Activated naive CD4-positive, alpha-beta T cell (primary cell): ENCODE measurements at places on chromosomes 5 and 9.

DNA sequence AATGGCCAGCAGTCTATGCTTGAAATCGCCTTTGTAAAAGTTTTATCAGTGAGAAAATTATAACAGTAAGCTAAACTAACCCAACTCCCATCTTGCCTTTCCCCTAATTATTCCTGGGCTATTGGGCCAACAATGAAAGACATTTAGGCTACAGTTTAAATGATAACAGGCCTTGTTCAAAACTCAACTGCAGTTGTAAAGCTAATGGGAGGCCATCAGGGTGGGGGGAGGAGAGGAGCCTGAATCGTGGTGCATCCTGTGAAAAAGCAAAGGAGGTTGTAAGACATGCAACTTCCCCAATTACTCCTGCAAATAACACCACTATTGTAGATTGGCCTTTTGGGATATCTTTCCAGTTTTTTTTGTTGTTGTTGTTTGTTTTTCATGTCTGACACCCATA, 53.8 kb downstream of the ACTL7B start:
- DNase-seq = no peak

- no peak for DNase-seq
Observed at GRCh38 chr9:109258481-109259302, 62.2 kb downstream of the EPB41L4B start.

DNA sequence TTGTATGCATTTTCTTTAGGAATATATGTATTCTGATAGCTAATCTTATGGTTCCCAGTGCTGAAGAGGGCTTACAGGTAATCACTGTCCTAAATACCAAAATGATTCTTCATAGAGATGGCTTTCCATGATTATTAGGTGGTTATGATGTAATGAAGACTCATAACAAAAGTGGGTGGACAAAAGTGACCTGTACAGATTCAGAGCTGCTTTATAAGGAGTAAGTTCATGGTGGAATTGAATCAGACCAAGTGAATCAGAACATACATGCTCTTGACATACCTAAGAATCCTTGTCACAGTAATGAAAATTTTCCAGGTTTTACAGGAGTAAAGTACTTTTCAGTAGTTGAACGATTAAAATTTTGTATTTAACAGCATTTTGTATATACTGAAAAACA, 105.6 kb downstream of the NIPBL start:
- no peak for DNase-seq

DNA sequence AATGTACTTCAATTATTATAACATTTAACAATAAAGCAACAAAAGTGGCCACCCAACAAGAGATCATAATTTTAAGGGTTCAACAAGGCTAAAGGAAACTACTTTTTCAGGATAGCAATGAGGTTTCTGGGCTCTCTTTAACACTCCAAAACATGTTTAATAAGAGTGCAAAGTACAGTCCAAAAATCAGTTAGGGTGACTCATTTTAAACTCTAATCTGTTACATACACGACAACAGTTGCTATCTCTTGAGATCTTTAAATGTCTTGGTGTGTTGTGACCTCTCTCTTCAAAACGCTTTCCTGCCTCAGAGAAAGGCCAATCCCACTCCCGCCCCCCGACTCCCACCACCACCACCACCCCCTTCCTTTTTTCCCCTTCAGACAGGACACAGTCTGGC, 11.5 kb downstream of the NFIB start:
- no peak for DNase-seq

- no peak for DNase-seq
Observed at GRCh38 chr9:130459151-130459550, 14.4 kb downstream of the ASS1 start.

DNA sequence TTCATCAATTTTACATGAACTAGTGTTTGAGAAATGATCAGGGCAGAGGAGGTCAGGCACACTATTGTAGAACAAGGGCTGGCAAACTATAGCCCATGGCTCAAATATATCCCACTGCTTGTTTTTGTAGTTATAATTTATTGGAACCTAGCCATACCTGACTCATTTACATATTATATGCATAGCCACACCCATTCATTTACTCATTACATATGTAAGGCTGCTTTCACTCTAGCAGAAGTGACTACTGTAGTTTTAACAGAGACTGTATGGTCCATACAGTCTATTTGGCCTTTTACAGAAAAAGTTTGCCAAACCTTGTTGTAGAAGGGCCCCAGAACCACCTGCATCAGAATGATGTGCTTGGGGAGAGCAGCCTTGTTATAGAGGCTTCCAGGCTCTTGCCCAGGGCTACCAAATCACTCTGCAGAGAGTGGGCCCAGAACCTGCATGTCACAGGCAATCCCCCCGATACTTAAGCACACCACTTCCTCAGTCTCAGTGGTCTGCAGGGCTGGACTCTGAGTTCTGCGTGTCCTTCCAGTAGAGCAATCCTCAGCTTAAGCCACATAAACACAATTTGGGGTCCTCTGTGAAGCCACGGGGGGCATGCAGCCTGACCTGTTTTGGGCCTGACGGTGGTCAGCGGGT, 6.7 kb downstream of the ANKS6 start:
- no peak for DNase-seq

GRCh38 chr9:80059979-80060378, 488.2 kb downstream of the TLE4 start:
- no peak for DNase-seq

- DNase-seq = no peak
Observed at GRCh38 chr5:16803831-16804230, 132.3 kb downstream of the MYO10 start.

GRCh38 chr5:177500685-177501522, 3.5 kb upstream of the PDLIM7 start:
- DNase-seq = peak; percentile 88

DNA sequence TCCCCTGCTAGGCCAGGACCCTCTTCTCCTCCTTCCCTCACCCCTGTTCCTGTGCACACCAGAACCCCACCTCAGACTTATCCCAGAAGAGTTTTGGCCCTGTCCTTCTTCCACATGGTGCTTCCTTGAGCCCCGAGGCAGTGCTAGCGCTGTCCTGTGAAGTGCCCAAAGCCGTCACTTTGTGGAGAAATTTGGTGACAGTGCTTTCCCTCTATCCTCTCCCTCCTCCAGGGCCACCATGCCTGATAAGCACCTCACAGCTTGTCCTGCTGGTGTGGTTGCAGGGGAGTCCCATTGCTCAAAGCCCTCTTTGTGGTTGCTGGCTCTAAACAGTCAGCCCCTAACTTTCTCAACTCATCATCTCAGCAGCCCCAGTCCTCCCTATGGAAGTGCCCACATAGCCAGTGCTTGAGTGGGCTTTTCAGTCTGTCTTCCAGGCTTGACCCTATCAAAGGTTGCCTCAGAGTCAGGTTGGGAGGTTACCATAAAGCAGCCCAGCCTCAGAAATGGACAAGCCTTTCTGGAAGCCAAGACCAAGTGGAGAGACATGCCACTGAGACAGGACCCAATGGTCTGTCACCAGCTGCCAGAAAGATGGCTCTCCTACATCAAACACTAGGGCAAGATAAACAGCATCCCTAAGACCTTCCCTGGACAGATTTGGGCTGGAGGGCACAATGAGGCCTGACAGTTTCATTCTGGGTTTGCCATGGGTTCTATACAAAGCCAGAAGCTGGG, 18.0 kb downstream of the IGIP start:
- no peak for DNase-seq

DNA sequence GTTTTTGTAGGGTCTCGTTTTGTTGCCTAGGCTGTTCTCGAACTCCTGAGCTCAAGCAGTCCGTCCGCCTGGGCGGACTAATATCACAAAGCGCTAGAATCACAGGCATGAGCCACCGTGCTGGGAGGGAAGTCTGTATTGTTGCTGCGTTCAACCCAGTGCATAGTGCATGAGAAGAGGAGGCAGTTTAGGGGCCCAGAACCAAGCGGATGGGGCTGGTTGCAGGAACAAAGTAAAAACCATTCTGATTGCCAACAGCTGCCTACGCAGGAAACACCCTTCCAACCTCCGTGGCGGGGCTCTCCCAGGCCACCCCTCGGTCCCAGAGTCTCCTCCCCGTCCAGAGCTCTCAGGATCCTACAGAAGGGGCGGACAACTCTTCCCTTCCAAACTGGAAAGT, 87.1 kb downstream of the ANXA2R start:
- no peak for DNase-seq

DNA sequence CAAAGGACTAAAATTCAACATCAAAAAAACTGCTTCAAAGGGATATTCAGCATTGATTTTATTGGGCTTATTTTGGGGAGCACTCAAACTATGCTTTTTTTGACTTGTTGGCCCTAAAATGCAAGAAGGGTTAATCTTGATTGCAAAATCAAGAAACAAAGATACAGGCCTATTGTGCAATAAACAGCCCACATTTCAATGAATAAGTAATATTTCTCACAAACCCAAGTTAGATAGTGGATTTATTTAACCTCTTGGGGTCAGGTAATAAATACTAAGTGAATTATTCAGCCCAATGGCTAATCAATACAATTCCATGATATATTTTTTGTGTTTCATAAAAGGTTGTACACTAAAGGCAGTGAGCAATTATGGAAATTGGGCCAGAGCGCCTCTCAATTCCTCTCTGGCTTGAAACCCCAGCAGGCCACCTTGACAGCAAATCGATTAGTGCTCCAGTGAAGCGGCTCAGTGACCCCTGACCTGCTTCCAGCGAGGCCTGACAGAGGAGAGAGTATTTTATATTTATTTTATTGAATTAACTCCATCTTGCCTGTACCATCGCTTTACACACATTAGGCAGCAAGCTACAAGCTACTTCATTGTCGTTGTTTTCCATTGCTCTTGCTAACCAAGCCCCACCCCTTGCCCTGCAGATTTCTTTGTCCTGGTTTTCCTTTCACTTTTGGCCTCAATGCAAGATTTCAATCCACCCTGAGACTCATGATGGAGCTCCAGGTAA, 65.5 kb downstream of the EBF1 start:
- no peak for DNase-seq

DNA sequence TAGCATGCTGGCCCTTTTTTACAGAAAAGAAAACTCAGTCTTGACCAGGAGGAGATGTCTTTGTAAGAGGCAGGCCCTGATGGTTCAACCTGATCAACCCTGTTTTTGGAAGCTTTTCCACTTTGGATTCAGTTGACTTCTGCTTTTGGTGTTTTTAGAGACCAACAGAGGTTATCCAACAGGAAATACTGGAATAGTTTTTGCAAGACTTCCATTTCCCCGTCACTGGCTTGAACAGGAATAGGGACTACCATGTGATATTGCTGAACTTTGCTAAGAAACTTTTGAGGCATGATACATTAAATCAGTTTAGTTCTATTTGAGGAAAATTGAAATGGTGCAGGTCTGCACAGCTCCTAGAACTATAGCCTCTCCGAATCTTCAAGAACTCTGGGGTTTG, 17.1 kb upstream of the DAB2 start:
- DNase-seq = no peak

DNA sequence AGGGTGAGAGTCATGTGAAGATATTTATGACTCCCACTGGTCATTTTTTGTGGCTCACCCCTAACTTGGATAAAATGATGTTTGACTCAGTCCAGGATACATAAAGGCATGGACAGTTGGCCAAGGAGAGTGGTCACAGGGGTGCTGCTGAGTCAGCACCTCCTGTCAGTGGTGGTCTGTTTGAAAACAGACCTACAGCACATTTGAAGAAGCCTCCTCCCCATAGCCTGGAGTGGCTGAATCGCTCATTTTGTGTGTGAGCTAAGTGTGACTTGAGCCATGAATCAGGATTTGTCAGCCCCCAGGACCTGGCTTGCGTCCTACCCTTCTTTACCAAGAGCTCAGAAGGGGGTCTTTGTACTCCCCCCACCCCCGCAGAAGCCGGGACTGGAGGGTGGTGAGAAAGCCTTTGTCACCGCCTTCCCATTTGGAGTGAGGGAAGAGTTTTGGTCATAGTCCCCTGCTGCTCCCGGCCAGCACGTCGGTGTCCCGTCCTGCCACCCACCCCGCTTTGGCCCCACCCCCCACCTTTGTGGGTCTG, 35.6 kb downstream of the TRIO start:
- DNase-seq = no peak

DNA sequence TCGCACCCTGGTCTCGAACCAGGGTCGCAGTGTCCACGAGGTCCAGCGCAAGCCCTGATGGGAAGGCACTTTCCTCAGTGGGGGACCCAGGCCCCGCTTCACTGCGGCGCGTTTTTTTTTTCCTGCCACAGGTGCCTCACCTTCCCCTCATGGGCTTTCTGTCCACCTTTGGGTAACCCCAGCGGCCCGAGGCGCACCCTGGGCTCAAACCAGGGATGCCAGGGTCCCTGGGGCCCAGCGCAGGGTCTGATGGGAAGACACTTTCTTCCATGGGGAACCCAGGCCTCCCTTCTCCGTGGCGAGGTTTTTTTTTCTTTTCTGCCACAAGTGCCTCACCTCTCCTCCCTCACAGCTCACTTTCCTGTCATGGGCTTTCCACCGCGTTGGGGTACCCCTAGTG, 1269.9 kb downstream of the FOXD4L5 start:
- no peak for DNase-seq

DNA sequence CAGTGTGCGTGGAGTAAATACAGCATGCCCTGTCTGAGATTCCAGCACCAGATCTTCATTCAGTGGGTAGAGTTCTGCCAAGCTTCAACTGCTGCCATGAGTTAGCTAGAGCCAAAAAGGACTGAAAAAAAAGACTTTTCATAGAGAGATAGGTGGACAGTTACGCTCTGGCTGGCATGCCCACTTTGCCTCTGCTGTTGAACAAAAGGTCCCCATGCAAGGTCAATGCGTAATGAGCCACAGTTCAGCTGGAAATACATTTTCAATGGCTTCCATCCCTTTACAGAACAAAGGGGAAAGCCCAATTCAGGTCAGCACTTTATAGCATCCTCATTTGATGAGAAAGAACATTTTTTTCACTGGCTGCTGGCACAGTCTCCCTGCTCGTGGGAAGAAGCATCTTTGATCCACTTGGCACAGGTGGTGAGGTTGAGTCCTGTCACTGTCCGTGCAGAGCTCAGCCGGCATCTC, 86.9 kb upstream of the ERCC6L2 start:
- no peak for DNase-seq

DNA sequence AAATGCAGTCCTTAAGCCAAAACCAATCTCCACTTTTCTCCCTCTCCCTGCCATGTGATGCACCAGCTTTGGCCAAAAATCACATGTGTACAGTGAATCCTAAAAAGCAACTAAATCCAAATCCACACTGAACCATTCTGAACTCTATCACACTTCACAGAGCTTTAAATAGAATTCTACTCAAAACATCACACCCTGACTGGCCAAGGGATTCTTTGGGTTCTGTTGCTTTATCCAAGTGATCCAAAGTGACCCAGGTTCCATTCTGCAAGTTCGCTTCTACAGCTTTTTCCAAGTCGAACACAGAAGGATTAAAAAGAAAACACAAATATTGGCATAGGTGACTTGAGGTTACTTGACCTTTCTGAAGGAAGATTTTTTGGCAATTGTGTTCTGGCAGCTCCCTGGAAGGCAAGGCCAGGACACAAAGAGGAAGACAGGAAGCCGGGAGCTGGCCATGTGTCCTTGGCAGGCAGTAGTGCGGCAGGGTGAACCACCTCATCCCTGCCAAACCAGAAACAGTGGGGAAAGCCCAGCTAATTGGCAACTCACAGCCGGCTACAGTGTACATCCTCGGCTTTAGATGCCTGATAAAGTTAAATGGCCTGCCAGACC, 115.0 kb downstream of the NFIB start:
- no peak for DNase-seq

GRCh38 chr9:137968235-137968634, 90.7 kb downstream of the CACNA1B start:
- no peak for DNase-seq

- no peak for DNase-seq
Observed at GRCh38 chr5:118548761-118549720, 439.3 kb downstream of the DTWD2 start.
